ENCODE measurements at places on chromosomes 3 and 15. TPM values are rescaled to one million over a fixed set of nuclear protein-coding genes. Genes with fewer than 3 reads are reported as not detected.

- no peak overlapping the region for H3K4me3 ChIP-seq
- no peaks in the 10 kb centered on the region for H3K36me3 ChIP-seq
- H3K27ac ChIP-seq = no peak overlapping the region
- H3K27me3 ChIP-seq = no peaks in the 10 kb centered on the region
- no peaks in the 10 kb centered on the region for H3K4me1 ChIP-seq
These were observed 874.1 kb downstream of the ZPLD1 start for GRCh38 chr3:103308921-103309320.

GRCh38 chr3:105691633-105692032, 177.2 kb downstream of the CBLB start:
- no peaks in the 10 kb centered on the region for H3K36me3 ChIP-seq
- no peak overlapping the region for H3K27ac ChIP-seq
- no peak for DNase-seq

DNA sequence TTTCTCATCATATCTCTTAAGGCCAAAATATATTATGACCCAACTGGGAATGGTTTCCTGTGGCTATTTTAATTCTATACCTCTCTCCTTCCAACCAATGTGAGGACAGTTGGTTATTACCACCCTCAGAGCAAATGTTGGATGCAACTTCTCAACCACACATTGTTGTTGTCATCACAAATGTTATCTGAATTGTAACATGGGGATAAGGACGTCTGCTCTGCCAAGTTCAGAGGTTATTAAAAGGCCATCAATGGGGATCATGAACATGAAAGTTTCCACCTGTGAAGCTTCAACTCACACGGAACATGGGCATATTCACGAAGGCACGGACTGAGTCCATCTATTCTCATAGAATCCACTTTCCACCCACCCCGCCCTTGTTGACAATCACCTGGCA, 46.8 kb downstream of the MB21D2 start:
- no peaks in the 10 kb centered on the region for H3K4me1 ChIP-seq
- H3K27me3 ChIP-seq = no peaks in the 10 kb centered on the region
- DNase-seq = no peak
- H3K4me3 ChIP-seq = no peak overlapping the region
- H3K36me3 ChIP-seq = no peaks in the 10 kb centered on the region

DNA sequence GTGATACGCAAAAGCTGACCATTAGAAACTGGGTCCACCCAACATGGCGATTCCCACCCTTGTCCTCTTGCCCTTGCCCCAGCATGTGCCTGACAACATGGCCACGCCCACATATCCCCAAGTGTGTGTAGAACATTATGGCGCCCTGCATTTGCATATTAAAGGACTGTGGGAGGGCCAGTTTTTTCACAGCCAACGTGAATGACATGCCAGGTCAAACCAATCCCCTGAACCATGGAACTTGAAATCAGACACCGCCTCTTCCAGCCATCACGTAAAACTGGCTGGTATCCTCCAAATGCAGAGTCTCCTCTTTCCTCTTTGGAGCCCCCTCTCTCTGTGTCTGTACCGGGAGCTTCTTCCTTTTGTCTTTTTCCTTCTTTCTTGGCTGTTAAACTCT, 156.7 kb upstream of the EPHA6 start:
- no peaks in the 10 kb centered on the region for H3K4me1 ChIP-seq
- H3K36me3 ChIP-seq = no peaks in the 10 kb centered on the region
- no peaks in the 10 kb centered on the region for H3K27me3 ChIP-seq
- H3K4me3 ChIP-seq = no peak overlapping the region
- DNase-seq = no peak

GRCh38 chr3:62481962-62482361, 108.6 kb upstream of the FEZF2 start:
- H3K27me3 ChIP-seq = no peaks in the 10 kb centered on the region
- H3K36me3 ChIP-seq = no peaks in the 10 kb centered on the region
- H3K4me1 ChIP-seq = no peaks in the 10 kb centered on the region
- H3K27ac ChIP-seq = no peak overlapping the region

DNA sequence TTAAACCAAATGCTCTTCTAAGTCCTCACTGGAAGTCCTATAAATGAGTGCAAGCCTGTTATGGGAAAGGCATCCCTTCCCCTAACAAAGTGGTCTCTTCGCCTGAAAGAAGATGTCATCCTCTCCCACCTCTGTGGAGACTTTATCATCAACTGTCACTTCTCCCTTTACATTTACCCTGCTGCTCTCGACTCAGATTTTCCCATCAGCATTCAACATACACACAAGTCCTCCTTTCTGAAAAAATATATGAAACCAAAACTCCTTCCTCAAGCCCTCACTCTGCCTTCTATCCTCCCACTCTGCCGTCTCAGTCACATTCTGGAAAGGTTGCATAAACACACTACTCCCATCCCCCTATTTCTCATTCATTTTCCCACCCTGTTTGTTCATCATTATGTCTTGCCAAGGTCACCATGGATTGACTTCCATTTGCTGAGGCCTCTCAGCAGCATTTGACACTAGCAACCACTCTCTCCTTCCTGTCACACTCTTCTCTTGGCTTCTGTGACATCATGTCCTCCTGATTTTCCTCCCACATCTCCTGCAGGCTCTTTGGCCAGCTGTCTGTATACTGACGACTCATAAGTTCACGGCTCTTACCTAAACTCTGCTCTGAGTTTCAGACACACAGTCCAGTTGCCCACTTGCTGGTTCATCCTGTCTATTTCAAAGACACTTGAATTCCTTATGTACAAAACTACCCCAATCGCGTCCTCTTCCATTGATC, 70.3 kb upstream of the SMAD3 start:
- no peaks in the 10 kb centered on the region for H3K36me3 ChIP-seq
- no peak overlapping the region for H3K4me3 ChIP-seq

- no peaks in the 10 kb centered on the region for H3K27me3 ChIP-seq
- H3K27ac ChIP-seq = no peak overlapping the region
- H3K4me1 ChIP-seq = no peaks in the 10 kb centered on the region
These were observed 427.1 kb upstream of the RASGRP1 start for GRCh38 chr15:38991701-38992100.

DNA sequence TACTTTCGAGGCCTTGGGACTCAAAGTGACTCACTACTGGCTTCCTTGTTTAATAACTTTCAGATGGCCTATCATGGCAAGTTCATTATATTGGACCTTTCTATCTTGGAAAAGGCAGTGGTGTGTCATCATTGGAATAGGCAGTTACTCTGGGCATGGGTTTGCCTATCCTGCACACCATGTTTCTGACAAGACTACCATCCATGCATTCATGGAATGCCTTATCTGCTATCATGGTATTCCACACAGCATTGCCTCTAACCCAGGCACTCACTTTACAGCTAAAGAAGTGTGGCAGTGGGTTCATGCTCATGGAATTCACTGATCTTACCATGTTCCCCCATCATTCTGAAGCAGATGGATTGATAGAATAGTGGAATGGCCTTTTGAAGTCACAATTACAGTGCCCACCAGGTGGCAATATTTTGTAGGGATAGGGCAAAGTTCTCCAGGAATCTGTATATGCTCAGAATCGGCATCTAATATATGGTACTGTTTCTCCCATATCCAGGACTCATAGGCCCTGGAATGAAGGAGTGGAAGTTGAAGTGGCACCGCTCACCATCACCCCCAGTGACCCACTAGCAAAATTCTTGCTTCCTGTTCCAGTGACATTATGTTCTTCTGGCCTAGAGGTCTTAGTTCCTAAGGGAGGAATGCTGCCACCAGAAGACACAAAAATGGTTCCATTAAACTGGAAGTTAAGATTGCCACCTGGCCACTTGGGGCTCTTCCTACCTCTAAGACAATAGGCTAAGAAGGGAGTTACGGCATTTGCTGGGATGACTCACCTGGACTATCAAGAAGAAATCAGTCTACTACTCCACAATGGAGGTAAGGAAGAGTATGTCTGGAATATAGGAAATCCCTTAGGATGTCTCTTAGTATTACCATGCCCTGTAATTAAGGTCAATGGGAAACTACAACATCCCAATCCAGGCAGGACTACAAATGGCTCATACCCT, 1161.4 kb downstream of the SI start:
- no peak overlapping the region for H3K4me3 ChIP-seq
- H3K27ac ChIP-seq = no peak overlapping the region
- no peak for DNase-seq

- no peaks in the 10 kb centered on the region for H3K36me3 ChIP-seq
- H3K4me3 ChIP-seq = no peak overlapping the region
- H3K27ac ChIP-seq = no peak overlapping the region
- H3K4me1 ChIP-seq = peaks cover 6% of the 10 kb centered on the region
- H3K27me3 ChIP-seq = no peaks in the 10 kb centered on the region
These were observed 23.6 kb downstream of the SLMAP start for GRCh38 chr3:57779666-57780065.

DNA sequence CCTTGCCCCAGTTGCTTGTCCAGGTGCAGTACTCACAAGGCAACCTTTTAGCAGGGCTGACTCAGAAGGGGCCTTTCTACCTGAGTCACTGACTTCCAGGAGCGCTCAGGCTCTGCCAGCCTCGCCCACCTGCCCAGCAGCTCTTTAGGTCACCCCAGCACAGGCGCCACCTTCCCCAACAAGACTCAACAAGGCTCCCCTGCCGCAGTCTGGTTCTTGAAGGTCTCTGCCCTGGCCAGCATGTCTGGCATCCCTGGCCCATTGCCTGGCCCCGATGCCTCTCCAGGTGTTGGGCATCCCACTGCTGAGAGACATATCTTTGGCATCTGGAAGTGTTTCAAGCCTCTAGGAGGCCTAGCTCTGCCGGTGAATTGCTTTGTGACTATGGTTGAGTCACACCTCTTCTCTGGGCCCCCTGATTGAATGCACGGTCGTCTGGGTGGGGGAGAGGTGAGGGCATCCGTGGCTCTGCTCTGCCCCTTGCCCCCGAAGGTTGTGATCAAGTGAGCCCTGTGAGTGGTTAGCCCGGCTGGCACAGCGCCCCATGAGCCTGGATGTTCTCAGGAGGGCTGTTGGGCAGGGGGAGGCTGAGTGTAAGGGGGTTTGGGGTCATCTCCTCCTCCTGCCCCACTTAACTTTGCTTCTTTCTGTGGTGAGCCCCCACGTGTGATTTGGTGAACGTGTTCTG, 21.6 kb downstream of the SNX33 start:
- no peak overlapping the region for H3K27ac ChIP-seq
- no peaks in the 10 kb centered on the region for H3K4me1 ChIP-seq
- no peaks in the 10 kb centered on the region for H3K36me3 ChIP-seq
- H3K27me3 ChIP-seq = no peaks in the 10 kb centered on the region

- no peak overlapping the region for H3K27ac ChIP-seq
- H3K4me1 ChIP-seq = no peaks in the 10 kb centered on the region
These were observed 99.2 kb upstream of the MLF1 start for GRCh38 chr3:158471639-158472294.

DNA sequence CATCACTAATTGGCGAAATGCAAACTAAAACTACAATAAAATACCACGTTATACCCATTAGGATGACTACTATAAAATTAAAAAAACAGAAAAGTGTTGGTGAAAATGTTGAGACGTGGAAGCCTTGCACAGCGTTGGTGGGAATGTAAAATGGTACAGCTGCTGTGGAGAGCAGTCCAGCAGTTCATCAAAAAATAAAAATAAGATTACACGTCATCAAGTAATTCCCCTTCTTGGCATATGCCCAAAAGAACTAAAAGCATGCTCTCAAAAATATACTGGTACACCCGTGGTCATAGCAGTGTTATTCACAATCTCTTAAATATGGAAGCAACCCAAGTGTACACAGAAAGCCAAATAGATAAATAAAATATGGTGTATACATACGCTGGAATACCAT, 71.8 kb upstream of the NDN start:
- no peak overlapping the region for H3K27ac ChIP-seq
- no peaks in the 10 kb centered on the region for H3K4me1 ChIP-seq
- no peak overlapping the region for H3K4me3 ChIP-seq
- no peaks in the 10 kb centered on the region for H3K36me3 ChIP-seq

DNA sequence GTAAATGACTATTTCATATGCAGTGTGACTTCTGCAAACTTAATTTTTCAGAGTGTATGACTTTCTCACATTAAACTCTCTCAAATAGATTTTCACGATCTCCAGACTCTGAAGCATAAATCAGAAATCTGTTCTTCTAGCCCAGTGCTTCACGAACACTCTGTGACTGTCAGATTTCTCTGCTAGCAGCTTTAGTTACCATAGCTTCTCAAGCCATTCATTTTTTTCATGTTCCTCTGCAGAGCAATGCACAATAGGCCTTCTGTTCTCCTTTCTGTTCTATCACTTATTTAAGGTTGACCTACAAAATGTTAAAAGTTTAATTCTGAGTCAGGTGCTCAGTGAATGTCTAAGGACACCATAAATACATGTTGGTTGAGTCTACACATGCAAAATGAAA, 1102.2 kb downstream of the TUSC7 start:
- DNase-seq = no peak
- H3K4me1 ChIP-seq = no peaks in the 10 kb centered on the region
- H3K36me3 ChIP-seq = no peaks in the 10 kb centered on the region
- no peak overlapping the region for H3K27ac ChIP-seq
- H3K4me3 ChIP-seq = no peak overlapping the region

DNA sequence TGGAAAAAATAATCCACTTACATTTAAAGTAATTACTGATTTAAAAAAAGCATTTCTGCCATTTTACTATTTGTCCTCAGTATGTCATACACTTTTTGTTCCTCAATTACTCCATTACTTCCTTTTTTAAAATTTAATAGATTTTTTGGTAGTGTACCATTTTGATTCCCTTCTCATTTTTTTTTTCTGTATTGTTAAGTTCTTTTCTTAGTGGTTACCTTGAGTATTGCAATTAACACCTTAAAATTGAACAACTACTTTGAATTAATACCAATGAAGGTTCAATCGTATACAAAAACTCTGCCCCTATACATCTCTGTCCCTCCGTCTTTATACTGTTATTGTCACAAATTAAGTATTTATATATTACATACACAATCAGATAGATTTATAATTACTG, 240.6 kb upstream of the LMCD1 start:
- H3K4me3 ChIP-seq = no peak overlapping the region
- H3K4me1 ChIP-seq = no peaks in the 10 kb centered on the region
- no peaks in the 10 kb centered on the region for H3K27me3 ChIP-seq
- DNase-seq = no peak

- H3K4me1 ChIP-seq = no peaks in the 10 kb centered on the region
- no peak for DNase-seq
- H3K27ac ChIP-seq = no peak overlapping the region
- H3K27me3 ChIP-seq = no peaks in the 10 kb centered on the region
- no peak overlapping the region for H3K4me3 ChIP-seq
These were observed 41.4 kb downstream of the PGPEP1L start for GRCh38 chr15:98966091-98966787.

DNA sequence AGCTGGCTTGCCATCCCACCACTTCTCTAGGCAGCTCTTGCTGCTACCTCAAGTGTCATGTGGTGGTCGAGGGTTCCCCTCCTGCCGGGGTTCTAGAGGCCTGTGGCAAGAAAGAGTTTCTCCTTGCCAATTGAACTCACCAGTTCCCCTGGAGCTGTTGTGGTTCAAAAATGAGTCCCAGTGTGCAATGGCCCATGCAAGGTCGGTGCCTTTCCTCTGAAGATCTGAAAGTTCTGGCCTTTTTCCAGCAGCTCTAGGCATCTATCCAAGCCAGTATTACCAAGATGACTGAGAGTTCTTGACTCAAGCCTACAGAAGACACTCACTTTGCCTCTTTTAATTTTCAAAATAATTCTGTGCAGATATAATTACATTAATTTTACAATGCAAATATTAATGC, 163.6 kb downstream of the KCNMB2 start:
- no peak overlapping the region for H3K27ac ChIP-seq
- H3K4me1 ChIP-seq = no peaks in the 10 kb centered on the region
- no peaks in the 10 kb centered on the region for H3K36me3 ChIP-seq
- no peak overlapping the region for H3K4me3 ChIP-seq

The CKMT1A gene
- not detected for total RNA-seq

The CGNL1 gene
- total RNA-seq = not detected

The CP gene
- not detected for total RNA-seq

The ARGFX gene
- total RNA-seq = not detected

The GOLGA8K gene
- total RNA-seq = 0.93 TPM

The CMSS1 gene
- total RNA-seq = 17.2 TPM

The ST8SIA2 gene
- not detected for total RNA-seq
